CD4-positive, CD25-positive, alpha-beta regulatory T cell (primary cell): ENCODE measurements at places on chromosomes 7 and 10. TPM values are rescaled to one million over a fixed set of nuclear protein-coding genes. Genes with fewer than 3 reads are reported as not detected.

The PHYHIPL gene
- total RNA-seq: not detected

DNA sequence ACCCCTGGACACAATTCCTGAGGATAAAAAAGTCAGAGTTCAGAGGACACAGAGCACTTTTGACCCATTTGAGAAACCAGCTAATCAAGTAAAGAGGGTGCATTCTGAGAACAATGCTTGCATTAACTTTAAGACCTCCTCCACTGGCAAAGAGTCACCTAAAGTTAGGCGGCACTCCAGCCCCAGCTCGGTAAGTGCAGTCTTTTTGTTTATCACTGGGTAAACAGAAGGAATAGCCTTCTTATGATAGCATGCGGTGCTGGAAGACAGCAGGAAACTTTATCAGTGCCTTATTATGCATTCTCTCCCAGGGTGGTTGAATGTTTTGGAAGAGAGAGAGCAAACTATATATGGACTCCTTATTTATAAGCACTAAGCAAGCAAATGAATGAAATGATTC is 130.5 kb downstream of the CDK14 start:
- H3K4me3 ChIP-seq: no peak overlapping the region
- H3K27me3 ChIP-seq: no peaks in the 10 kb centered on the region
- no peak for DNase-seq
- H3K4me1 ChIP-seq: no peaks in the 10 kb centered on the region
- H3K36me3 ChIP-seq: no peaks in the 10 kb centered on the region

The LIPN gene
- 0.44 TPM for total RNA-seq

- peak within 1 kb of the TSS; percentile 55 for H3K4me3 ChIP-seq
- no peaks in the 10 kb centered on the region for H3K27me3 ChIP-seq
- H3K4me1 ChIP-seq: peaks cover 23% of the 10 kb centered on the region
- H3K27ac ChIP-seq: peak within 1 kb of the TSS; percentile 49
Observed at GRCh38 chr7:1458683-1459511, at the start of gene MICALL2. Gene MICALL2 (minus strand): TSS chr7:1459470. CDS start chr7:1459326, 144 bp downstream.

GRCh38 chr10:97542169-97543024 is 30.2 kb upstream of the ANKRD2 start:
- no peaks in the 10 kb centered on the region for H3K4me1 ChIP-seq
- H3K27me3 ChIP-seq: no peaks in the 10 kb centered on the region

GRCh38 chr10:63229161-63229560 is 96.0 kb downstream of the NRBF2 start:
- H3K4me1 ChIP-seq: peaks cover 28% of the 10 kb centered on the region
- H3K27me3 ChIP-seq: no peaks in the 10 kb centered on the region
- DNase-seq: no peak
- no peak overlapping the region for H3K4me3 ChIP-seq
- no peak overlapping the region for H3K27ac ChIP-seq
